Occipital lobe (tissue), 3 donors: ENCODE measurements at places on chromosomes 16 and 17.

DNA sequence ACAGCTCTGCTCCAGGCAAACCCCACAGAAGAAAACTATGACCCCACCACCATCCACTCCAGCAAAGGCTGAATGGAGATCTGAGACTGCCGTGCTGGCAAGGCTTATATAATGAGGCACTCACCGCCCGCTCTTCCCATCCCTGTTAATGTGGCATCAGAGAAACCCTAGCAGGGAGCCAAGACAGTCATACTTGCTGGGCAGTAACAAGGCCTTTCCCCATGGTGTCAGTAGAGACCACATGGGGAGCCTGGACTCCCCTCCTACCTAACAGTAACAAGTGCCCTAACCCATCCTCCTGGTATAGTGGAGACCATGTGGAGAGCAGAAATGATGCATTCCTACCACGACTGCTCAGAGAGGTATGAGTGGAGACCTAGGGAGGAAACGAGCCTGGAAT is 235.2 kb downstream of the C16orf78 start:
- DNase-seq = no peak

GRCh38 chr17:82237083-82237745 is 8.4 kb downstream of the SLC16A3 start:
- DNase-seq = no peak

DNA sequence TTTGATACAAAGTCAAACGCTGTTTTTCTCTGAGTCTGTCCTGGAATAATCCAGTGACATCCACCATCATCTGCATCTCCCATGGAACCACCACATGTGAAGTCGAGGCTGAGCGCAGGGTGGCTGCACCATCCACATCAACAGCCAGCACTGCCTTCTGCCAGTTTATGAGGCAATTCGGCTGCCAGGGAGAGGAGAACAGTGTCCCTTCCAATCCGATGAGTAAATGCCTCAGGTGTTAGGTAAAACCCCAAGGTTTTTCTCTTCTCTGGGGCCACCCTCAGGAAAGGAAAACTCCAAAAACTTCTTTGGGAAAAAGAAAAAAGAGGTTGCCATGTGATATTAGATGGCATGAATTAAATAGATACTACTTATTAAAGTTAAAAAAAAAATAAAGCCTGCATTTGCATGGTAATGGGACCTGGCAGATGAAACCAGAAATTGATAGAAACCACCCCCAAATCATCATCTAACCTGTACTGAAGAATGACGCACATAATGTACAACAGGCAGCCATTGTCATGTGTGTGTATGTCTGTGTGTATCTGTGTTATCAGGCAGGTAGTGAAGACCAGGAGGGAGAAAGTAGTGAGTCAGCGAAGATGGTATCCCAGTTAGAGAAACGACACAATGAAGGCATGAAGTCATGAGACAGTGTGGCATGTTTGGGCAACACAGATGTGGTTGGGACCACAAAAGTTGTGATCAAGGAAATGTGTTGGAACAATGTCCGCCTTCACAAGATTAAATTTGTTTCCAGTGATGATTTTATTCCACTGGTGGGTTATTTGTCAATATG is 478.7 kb downstream of the CDH13 start:
- DNase-seq = no peak

DNA sequence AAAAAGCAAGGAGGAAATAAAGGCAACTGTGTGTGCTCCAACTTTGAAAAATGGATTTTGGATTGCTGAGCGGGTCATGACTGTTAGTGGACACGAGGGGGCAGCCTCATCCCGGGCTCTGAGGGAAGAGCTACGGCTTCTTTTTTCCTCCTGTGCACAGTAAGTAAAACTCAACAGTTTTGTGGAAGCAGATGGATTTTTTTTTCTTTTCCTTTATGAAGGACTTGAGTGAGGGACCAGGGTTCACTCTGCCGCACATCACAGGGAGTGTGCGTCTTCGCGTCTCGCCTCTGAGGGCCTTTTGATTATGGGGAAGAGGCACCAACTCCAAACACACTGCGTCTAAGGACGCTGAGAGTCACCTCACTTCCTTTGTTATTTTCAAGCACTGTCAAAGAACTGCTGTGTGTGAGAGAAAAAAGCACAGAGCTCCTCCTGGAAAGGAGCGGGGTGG is 80.3 kb upstream of the GOT2 start:
- no peak for DNase-seq

DNA sequence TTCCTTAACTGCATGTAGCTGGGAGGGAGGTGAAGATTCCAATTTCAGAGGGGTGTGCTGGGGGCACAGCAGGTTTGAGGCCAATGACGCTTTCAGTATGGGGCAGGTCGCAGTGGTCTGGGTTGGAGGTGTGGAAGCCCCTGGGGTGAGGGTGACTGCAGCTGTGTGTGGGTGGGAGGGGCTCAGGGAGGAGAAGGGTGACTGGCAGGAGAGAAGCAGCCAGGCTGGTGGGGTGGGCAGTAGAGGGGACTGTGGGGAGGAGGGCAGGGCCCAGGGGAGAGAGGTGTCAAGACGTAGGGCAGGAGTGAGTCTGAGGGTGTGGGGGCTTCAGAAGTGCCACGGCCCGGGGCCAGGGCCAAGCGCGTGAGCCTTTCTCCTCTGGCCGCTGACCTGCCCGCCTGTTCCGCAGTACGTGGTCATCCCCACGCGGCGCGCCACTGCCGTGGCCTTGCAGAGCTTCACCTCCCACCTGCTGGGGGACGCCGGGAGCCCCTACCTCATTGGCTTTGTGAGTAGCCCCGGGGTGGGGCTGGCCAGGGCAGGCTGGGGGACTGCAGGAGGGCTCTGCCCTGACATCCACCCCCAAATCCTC is 19.4 kb downstream of the MYBBP1A start:
- no peak for DNase-seq

DNA sequence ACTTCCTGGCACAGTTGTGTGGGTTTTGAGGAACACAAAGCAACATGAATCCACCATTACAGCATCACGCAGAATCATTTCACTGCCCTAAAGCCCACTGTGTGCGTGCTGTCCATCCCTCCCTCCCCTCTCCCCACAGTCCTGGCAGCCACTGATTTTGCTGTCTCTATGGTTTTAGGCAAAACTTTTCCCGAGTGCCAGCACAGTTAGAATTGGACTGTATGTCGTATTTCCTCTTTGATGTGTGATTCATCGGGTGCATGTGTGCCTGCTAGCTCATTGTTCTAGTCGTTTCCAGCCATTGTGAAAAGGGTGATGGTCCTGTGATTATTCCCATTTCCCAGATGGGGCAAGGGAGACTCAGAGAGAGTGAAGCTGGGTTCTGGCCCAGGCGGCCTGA is 12.7 kb downstream of the KLHL36 start:
- no peak for DNase-seq

- no peak for DNase-seq
These were observed 194.3 kb downstream of the CCDC182 start for GRCh38 chr17:57550668-57551315.

DNA sequence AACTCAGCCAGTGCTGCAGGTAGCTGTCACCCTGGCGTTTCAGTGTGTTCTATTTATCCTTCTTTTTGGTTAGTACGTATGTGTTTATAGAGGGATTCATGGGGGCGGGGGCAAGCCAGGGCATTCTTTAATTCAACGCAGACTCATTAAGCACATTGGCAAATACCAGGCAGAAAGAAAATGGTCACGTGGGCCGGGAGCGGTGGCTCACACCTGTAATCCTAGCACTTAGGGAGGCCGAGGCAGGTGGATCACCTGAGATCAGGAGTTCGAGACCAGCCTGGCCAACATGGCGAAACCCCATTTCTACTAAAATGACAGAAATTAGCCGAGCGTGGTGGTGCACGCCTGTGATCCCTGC is 69.1 kb downstream of the HAPSTR1 start:
- DNase-seq = no peak

- DNase-seq = no peak
These were observed 23.0 kb downstream of the TSPOAP1 start for GRCh38 chr17:58305626-58306025.

DNA sequence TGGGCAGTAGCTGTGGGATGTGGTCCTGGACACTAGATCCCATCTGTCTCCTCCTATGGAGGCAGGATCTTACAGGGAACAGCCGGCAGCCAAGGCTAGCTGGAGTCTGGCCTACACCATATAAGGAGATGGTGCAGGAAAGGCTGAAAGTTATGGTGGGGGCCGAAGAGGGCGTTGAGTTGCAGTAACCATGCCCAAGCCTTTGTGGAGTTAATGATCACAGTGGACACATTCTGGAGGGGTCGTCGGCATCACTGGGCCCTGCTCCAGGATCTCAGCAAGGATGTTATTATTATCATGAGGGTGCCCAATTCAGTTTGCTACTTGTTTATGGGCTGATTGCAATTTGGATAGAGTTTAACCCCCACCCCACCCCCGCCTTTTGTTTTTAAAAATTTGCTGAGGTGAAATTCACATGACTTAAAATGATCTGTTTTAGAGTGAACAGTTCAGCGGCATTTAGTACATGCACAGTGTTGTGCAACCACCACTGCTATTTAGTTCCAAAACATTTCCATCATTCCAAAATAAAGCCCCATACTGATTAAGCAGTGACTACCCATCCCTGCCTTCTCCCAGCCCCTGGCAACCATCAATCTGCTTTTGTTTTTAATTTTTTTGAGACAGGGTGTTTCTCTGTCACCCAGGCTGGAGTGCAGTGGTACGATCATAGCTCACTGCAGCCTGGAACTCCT is 184.3 kb upstream of the CACNG3 start:
- DNase-seq = no peak

GRCh38 chr17:13587487-13588338 is 14.0 kb downstream of the HS3ST3A1 start:
- no peak for DNase-seq

- DNase-seq = no peak
These were observed 22.1 kb downstream of the NOS2 start for GRCh38 chr17:27778183-27778582.

DNA sequence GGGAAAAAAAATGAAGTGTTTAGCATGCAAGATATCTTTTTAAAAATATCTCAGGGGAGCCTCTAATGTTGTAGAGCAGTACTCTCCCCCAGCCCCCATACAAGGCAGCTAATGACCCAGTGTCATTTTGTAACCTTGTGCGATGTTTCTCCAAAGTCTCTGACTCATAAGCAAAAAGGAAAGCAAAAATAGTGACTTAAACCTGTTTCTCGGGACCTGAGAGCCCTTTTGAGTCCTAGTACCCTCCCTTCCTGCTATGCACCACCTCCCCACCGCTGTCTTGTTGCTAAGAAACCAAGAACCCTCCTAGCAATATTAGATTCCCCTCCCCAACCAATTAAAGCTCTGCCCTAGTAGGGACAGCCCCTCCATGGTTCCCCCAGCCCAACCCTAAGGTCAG is 2.8 kb downstream of the MYCBPAP start:
- no peak for DNase-seq

DNA sequence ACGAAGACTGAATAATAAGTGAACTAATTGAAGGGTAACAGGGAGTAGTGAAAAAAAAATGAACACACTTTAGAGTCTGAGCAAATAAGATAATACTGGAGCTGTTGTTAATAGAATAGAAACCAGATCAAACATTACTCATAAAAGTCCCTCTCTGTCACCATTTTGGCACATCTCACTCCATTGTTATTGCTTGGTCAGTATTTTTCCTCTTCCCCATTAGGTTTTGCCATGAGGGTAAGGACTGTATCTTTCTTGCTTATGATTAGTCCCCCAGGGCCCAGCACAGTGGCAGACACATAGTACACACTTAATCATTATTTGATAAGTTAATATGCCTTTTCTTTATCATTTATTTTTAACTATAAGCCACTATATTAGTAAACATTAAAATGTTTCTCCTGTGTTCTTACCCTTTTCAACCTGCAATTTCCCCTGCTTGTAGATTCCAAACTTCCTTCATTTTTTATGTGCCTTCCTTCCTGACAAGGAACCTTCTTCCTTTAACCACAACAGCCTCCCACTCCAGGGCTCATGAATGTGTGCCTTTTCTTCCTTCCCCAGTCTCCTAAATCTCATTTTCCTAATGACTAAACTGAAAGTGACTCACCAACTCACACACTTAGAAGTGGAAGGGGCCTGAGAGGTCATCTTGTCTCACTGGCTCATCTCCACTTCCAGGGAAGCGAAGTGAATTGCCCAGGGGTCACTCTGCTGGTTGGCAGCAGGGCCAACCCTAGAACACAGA is 88.2 kb upstream of the HAS3 start:
- DNase-seq = no peak

- DNase-seq = no peak
These were observed 5.0 kb upstream of the CCDC57 start for GRCh38 chr17:82217530-82218204.

DNA sequence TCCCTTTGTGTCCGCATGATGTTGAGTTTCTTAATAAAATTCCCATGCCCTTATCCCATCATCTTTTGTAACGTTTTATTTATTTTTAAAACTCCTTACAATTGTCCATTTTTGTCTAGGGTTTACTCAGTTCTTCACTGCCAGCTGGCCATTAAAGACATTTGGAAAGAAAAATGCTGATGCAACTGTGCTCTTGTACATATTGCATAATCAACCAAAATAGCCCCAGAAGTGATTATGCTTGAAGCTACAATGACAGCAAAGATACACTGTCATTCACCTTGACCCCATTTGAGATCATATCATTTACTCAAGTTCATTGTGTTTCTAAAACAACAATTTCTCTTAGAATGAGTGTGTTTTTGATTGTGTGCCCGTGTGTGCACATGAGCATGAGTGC is 1074.6 kb upstream of the RBFOX1 start:
- DNase-seq = no peak

DNA sequence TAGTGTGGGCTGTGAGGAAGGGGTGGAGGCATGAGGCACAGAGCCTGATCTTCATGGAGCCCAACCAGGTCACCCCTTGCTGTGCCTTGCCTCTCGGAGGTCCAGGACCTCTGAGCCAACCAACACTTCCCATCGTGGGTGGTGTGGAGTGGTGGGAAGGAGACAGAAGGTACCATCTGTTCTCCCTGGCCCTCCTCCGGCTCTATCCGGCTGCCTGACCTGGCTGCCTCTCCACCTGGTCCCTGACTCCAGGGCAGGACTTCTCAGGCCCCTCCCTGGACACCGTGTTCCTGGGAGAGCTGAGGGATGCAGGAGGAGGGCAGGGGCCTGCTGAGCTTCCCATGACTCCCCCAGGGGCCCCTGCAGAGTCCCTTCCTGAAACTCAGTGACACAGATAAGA is 3.9 kb downstream of the PDK2 start:
- DNase-seq = no peak

DNA sequence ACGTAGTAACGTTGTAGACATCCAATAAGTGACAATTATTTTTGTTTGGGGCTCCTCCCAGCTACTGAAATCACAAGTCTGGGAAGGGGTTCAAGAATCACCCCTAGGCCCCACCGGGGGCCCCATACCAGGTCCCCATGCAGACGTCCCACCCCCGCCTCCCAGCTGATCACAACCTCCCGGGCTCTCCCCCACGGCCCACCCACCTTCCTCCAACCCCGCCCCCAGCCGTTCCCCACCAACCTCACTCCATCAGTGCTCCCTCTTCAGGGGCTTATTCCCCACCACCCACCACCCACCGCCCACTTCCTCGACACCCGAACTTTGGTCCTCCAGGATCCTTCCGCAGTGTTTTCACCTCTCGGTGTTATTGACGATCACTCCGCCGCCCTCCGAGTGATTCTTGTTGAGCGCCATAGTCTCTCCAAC is 240 bp downstream of the WBP2 start:
- no peak for DNase-seq

DNA sequence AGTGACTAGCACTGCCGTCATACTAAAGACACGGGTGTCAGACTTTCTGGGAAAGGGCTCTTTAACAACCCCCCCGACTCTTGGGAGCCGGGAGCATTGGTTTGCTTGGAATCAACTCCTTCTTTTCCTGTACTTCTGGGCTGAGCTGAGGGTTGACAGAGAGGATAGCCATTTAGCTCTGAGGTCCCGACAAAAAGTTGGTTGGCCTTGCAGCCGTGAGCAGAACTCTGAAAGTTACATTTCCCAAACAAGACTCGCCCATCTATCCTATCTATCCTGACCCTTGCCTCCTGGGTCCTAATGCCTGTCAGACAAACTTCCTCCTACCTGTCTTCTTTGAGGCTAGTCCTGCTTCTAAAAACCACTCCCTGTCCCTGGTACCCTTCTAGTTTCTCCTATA is 460.8 kb upstream of the TOM1L1 start:
- DNase-seq = no peak
